ENCODE measurements at places on chromosomes 6 and 20. TPM values are rescaled to one million over a fixed set of nuclear protein-coding genes. Genes with fewer than 3 reads are reported as not detected.

GRCh38 chr6:21518317-21518716 is 75.2 kb upstream of the SOX4 start:
- DNase-seq = no peak

GRCh38 chr6:56668158-56668557 is 25.5 kb upstream of the DST start:
- DNase-seq = no peak

Gene KCNG1
- total RNA-seq = 17.9 TPM

- DNase-seq = peak; percentile 37
Observed at GRCh38 chr20:41213150-41213820, 75.9 kb downstream of the PLCG1 start.

DNA sequence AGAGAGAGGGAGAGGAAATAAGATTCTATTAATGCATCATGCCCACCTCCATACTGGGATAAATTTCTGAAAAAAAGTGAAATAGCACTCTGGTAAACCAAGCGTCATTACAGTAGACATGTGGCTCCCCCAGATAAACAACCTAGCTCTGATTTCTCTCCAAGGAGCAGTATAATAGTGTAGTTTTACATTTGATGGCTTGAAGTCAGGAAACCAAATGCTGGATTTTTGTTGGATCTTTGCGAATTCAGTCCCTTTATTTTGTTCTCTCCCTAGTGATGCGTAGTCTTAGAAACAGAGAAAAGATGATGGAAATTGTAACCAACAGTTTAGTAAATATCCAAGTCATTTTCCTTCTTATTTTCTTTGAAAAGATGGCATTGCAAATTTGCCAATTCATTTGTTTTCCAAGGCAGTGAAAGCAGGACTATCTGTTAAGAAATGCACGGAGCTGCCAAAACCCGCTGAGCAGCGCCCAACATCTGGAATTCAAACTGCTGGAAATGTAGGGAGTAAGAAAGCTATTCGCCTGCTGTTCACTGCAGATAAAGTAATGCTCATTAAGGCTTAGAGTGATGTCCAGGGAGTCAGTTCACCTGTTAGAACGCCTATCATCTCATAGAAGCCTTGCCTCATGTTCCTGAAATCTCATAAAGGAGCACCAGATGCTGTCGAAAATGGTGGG is 85.7 kb upstream of the DOK5 start:
- no peak for DNase-seq

DNA sequence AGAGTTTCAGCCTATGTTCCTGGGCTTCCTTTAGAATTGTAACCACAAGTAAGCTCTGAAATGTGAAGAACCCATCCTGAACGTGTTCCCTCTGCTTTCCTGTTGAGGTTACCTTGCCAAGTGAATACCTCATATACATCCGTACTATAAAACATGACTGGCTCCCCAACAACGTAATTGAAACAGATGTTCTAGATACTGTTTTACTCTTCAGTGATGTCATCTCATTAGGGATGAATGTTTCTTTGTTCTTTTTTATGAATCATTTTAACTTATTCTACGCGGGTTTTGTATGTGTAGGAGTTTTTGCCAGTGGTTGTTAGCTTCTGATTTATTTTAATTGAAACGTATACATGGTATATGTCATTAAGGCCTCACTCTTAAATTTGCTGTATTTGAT is 166.8 kb downstream of the SAMD5 start:
- peak; percentile 7 for DNase-seq

Gene DNMT3B
- 6.8 TPM for total RNA-seq

- DNase-seq = no peak
Observed at GRCh38 chr6:126182650-126183311, 157.1 kb upstream of the CENPW start.

Gene RFX6
- total RNA-seq = not detected

Measured in RPMI7951 (cell line).